BE2C (cell line): ENCODE measurements at places on chromosomes 3 and 15.

GRCh38 chr15:76340803-76341365, 4.3 kb downstream of the ISL2 start:
- peak; percentile 73 for DNase-seq

- no peak for DNase-seq
Observed at GRCh38 chr3:82628385-82629014, 867.1 kb upstream of the GBE1 start.

GRCh38 chr3:81513591-81513990, 247.9 kb downstream of the GBE1 start:
- no peak for DNase-seq

DNA sequence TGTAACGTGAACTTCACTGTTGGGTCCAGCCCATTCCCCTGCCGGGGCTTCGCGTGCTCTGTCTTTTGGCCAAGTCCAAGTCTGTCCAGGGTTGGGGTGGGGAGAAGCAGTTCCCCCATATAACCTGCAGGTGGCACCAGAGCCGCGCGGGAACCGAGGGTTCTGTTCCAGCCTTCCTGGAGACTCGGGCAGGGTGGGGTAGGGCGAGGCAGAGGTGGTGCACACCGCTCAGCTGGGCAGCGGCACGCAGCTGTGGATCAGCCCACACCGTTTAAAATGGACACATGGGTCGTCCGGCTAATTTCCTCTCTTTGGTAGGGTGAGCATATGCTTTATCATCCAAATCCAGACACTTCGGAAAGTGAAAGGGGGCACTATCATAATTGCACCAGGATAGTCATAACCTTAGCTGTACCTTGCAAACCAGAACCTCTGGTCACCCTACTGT, 118.1 kb downstream of the TBC1D2B start:
- DNase-seq: peak; percentile 89

DNA sequence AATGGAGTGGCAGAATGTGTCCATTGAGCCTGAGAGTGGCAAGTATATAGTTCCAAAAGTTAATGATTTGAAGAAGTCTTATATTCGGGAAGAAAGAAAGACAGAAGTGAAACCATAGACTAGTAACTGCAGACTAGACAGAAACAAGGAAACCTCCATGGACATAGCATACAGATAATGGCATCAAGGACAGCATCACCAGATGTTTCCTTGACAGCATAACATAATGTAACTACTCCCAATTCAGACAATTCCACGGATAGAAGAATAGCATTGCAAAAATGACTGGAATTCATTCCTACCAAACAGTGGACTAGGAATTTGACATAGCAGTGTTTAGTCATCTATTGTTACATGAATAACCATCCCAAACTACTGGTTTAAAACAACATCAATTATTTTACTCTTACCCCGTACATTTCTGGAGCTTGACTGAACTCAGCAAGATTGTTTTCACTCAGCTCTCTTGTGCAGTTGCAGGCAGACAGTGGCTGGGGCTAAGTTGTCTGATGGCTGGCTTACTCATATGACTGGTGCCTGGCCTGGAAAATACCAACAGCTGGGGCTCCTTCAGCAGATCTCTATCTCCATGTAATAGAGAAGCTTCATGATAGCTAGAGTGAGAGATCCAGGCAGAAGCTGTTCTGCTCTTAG, 109.7 kb upstream of the GADL1 start:
- DNase-seq: no peak

DNA sequence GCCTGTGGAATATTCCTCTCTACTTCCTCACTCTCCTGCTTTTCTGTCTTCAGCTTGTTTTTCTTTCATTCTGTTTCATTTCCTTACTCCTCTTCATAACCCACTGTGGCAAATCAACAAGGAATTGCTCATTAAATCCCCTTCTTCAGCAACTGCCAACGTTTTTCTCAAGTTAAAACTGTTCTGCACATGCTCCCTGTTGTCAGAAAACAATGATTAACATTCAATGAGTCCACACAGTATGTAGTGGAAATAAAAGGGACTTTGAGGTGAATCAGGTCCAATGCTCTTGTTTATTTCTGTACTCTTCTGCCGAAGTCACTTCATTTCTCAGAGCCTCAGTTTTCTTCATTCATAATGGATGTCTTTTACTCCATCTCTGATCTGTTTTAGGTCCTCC, 11.9 kb upstream of the ROBO2 start:
- no peak for DNase-seq

GRCh38 chr15:69360642-69361041, 53.5 kb upstream of the KIF23 start:
- DNase-seq: no peak

- no peak for DNase-seq
Observed at GRCh38 chr3:98890965-98891910, 10.3 kb downstream of the DCBLD2 start.

DNA sequence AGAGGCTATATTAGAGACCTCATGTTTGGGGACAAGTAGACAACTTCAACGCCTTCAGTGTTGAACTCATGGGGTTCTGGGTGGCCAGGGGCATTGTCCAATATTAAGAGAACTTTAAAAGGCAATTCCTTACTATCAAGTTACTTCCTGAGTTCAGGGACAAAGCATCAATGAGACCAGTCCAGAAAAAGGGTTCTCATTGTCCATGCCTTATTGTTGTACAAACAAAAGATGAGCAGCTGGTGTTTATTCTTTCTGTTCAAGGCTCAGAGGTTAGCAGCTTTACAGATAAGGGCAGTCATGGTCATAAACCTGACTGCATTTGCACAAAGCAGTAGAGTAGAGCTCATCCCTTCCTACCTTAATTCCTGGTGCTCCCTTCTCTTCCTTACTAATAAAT, 18.5 kb upstream of the PDHB start:
- DNase-seq: no peak

DNA sequence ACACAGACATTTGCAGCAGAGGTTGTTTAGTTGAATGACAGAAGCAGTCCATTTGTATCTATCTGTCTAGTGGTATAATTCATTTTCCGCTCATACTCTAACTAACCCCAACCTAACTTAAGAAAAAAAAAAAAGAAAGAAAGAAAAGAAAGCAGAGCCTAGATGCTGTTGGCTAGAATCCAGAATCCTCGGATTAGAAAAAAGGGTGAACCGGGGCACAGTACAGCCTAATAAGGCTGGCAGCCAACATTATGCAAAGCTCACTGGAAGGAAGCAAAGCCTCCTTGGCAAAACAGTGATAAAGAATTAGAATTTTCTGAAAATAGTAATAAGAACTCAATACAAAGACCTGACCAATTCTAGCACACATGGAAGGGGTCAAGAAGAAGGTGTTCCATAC, 640.8 kb downstream of the TUSC7 start:
- DNase-seq: no peak

DNA sequence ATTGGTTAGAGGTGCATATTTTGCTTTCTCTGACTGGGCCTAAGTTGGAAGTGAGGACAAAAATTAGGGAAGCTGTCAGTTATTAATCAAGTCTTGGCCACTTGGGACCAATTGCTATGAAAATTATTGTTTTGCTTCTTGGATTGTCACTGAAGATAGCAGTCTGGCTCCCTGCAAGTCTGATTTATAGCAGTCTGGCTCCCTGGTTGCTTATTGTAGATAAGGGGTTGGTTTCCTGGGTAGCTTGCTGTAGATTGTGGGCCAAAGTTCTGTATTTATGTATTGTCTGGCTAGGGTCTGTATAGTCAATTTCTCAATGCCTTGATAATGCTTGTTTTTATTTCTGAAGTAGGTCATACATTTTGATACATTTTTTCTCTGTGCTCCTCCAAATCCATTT, 13.3 kb upstream of the DRD3 start:
- DNase-seq: no peak
